NCI-H1105 (cell line): ENCODE measurements at places on chromosomes 5 and 9.

GRCh38 chr9:126925876-126926275, 11.3 kb downstream of the RALGPS1 start:
- no peak for DNase-seq

- no peak for DNase-seq
These were observed 464.2 kb downstream of the SPOCK1 start for GRCh38 chr5:137034764-137035479.

GRCh38 chr5:1356873-1357787, 12.2 kb upstream of the CLPTM1L start:
- no peak for DNase-seq

GRCh38 chr5:148849461-148849860, 23.1 kb downstream of the ADRB2 start:
- no peak for DNase-seq

GRCh38 chr9:136255896-136256890, 10.6 kb upstream of the QSOX2 start:
- no peak for DNase-seq

- no peak for DNase-seq
These were observed 11.8 kb downstream of the DEPDC1B start for GRCh38 chr5:60687927-60688720.

DNA sequence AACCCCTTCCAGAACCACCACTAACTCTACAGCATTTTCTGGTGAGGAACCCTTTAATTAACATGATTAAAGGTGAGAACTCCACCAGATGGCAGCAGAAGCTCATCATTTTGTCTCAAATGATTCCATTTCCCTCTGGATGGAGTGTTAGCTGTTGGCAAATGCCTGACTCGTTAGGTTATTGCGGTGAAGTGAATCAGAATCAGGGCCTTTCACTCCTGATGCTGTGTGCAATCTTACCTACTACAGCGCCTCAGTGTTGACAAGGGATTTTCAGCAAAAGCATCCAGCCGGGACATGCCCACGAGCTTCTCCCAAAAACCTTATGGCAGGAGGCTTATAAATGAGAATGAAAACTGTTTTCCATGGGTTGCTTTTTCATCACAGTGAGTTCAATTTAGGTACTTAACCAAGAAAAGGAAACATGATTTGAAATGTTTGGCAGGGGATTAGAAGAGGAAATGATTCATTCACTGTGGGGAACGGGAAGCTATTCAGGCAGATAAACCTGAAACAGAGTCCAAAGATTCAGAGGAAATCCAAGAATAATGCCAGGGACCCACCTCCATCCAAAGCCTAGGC, 48.0 kb upstream of the CAST start:
- peak; percentile 24 for DNase-seq

DNA sequence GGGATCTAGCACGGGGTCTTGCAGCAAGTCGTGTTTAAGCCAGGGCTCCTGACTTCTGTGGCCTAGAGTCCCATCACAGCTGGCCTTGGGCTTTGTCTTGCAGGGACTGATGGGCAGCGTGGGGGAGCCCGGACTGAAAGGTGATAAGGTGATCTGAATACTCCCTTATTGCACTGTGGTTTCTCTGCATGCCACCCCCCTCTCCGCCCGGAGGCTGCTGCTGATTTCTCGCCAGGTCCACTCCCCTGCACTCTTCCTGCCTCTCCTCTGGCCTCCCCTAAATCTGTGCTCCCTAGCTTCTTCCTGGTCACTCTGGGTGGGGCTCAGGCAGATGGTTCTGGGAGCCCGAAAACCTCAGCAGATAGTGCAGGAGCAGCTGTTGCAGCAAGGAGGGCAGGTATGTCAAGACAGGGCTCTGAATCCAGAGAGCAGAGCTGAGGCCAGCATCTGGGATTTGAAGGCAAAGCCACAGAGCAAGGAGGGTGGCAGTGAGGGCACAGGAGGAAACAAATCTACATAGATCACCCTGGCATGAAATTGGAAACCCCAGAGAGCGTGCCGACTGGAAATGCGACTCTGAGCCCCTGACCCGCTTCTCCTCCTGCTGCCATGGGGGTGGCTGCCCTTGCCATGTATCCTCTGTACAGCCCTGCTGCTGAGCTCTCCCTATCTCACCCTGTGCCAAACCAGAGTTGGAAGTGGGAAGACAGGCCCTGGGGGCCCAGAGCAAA, 76.5 kb downstream of the COL27A1 start:
- DNase-seq, result no peak

GRCh38 chr5:110815916-110816605, 77.3 kb downstream of the SLC25A46 start:
- no peak for DNase-seq

GRCh38 chr5:920321-920720, 27.6 kb downstream of the TRIP13 start:
- DNase-seq, result no peak

- no peak for DNase-seq
These were observed 810.9 kb upstream of the ACO1 start for GRCh38 chr9:31573561-31573960.

DNA sequence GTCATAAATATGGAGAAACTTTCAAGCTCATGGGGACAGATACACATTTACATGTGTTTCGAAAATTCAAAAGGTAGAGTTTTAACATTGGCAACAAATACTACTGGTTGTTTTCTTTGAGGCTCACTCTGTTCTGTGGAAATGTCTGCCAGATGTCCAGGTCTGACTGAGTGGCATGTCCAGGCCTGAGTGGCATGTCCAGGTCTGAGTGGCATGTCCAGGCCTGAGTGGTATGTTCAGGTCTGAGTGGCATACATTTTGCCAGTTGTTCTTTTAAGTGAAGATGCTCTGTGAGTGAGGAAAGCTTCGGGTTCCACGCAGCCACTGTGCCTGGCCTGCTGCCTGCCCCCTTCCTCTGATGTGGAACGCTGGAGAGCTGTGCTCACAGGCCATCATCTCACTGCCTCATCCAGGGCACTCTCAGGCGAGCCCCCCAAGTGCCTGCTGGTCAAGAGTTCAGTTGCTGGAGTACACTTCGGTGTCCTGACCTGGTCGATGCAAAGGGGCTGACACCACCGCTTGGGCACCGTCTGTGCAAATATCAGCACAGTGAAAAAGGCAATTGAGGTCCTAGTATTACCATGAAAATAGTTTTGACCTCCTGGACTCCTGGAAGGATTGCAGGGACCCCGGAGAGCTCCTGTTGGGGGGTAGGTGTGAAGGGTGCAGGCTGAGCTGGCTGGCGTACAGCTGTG, 89.9 kb downstream of the EHMT1 start:
- no peak for DNase-seq

- no peak for DNase-seq
These were observed 1.6 kb downstream of the ITK start for GRCh38 chr5:157182143-157182757.

DNA sequence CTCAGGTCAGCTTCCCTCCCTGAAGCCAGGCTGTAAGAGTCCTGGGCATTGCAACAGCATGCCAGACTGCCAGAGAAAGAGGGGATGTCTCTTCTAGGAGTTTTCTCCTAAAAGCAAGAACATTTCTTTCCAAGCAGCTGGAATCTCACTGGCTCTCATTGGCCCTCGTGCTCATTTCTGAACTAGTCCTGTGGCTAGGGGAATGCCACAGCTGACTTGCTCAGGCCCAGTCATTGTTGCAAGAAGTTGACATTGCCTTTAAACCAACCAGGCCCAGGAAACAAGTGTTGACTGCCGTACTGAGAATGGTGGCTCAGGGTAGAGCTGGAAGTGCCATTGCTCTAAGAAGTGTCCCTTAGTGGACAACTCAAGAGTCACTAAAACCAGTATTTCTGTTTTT, 15.0 kb upstream of the CEP120 start:
- DNase-seq, result no peak

DNA sequence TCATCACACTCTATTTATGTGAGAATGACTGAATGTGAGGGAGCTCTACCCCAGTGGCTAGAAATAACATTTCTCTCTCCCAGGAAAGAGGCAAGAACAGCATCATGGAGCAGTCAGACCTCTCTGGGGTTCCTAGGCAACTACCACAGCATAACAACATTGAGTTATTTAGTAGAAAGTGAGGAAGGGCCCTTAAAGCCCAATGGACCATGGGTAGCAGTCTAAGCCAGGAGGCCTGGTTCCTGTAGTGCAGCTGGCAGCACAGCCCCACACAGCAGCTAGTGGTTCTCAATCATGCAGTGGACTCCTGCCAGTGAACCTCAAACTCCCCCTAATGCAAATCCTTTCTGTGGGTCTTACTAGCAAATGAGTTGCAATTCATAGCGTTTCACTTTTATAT, 55.3 kb downstream of the SPEF2 start:
- DNase-seq, result no peak

GRCh38 chr5:77852514-77853352, 76.6 kb upstream of the TBCA start:
- DNase-seq, result no peak

DNA sequence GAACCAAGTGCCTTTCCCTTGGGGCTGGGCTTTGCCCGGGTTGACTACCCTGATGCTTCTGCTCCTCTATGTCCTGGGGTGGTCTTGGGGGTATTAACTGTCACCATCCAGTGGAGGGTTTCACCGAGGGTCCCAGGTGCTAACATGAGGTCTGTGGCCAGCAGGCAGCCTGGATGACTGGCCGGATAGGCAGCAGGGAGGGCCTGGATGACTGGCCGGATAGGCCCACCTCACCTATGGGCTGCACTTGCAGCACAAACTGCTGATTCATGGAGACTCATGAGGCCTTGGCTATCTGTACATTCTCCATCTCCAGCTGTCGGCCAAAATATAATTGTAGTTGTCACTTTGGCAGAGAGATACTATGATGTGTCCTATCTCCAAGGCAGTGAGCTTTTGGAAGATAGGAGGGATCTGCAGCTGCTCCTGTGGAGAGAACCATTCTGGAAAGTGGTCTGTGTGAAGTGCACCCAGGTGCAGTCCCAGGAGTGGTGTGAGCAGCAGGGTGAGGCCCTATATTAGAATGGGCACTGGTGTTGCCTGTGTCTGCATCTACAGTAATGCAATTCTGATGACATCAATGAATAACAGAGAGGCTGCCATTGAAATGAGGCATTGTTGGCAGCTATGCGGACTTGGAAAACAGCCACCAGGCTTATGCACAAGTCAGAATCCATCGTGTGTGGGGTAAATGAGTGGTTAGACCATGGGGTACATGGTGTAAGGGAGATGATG, 26.3 kb upstream of the CDKN2AIPNL start:
- DNase-seq, result no peak

DNA sequence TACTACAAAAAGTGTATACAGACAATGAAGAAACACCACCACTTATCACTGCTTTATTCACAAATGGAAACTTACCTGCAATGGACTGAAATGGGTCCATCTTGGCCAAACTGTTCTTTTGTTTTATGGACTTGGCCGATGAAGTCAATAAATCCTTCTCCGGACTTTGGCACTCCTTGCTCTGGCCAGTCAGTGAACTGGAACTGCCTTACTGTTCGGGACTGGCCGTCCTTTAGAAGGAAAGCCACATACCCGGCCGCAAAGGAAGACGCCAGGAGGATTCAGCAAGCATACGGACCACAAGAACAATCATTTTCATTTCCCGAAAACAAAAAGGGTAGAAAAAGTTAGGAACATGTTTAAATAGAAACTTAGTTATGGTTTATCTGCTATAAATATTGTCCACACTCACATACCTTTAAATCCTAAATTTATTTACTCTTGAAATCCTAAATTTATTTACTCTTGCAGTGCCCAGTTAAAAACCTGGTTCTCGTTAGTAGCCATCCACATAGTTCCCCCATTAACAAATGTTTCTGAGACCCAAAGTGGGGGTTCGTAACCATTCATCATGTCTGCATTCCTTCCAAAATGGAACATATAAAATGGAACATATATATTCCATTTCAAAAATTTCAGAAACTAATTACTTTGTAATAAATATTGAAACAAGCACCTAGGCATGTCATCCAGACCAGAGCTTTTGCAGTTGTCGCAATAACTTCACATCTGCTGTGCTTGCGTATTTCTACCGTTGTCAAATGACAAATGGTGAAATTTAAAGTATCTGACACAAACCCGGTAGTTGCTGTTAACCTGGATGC, 532.1 kb upstream of the DMAC1 start:
- no peak for DNase-seq

DNA sequence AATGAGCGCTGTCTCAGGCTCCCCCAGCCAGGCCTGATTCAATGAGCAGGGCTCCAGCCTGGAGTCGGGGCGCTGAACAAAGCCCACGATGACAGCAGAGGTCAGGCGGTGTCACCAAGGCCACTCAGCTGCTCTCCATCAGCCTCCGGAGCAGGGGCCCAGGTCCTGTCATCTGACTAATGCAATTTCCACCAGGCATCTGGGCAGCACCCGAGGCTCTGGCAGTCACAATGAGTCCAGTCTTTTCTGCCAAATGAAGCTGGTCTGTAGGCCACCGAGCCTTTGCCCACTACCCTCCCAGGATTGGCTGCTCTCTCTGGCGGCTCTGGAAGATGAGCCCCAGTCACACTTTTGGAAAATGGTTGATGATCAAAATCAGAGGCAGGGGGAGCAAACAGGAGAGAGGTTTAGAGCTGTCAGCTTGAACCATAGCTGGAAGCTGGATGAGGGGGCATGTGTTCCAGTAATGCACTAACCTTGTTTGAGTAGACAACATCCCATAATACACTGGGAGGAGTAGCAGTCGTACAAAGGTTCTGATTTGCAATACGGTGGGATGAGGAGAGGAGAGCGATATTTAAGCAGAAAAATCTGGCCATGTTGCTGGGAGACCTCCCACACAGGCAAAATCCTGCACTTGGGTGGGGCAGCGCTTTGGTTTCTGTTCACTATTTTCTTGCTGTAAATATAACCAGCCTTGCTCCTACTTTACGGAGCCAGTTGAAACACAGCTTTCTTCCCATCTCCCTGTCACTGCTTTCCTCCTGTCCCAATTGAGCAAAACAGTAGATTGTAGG, 306.4 kb upstream of the PANK3 start:
- no peak for DNase-seq

DNA sequence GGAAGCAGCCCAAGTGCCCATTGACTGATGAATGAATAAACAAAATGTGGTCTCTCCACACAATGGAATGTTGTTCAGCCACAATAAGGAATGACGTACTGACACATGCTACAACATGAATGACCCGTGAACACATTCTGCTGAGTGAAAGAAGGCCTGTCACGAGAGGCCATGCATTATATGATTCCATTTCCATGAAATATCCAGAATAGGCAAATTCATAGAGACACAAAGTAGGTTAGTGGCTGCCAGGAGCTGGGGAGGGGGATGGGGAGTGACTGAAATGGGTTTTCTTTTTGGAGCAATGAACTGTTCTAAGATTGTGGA, 41.4 kb downstream of the BICD2 start:
- peak; percentile 73 for DNase-seq

DNA sequence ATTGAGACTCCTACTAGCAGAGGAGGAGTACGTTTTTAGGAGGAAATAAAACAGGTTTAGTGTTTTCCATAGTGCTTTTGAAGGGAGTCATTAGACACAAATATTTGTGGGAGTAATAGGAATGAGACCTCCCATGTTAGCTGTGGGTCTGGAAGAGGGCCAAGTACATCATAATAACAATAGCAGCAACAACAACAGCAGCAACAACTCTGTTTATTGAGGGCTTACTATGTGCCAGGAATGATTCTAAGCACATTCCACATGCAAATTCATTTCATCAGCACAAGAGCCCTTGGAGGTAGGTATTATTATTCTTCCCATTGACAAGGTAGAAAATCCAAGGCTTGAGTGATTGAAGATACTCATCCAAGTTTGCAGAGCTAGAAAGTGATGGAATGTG, 384.2 kb upstream of the RPS23 start:
- DNase-seq, result no peak

GRCh38 chr9:96156171-96156974, 145.6 kb downstream of the HSD17B3 start:
- no peak for DNase-seq
